T-helper 1 cell (primary cell): ENCODE measurements at places on chromosomes 4 and X.

- DNase-seq: no peak
Observed at GRCh38 chrX:115560211-115560977, 580 bp upstream of the PLS3 start.

DNA sequence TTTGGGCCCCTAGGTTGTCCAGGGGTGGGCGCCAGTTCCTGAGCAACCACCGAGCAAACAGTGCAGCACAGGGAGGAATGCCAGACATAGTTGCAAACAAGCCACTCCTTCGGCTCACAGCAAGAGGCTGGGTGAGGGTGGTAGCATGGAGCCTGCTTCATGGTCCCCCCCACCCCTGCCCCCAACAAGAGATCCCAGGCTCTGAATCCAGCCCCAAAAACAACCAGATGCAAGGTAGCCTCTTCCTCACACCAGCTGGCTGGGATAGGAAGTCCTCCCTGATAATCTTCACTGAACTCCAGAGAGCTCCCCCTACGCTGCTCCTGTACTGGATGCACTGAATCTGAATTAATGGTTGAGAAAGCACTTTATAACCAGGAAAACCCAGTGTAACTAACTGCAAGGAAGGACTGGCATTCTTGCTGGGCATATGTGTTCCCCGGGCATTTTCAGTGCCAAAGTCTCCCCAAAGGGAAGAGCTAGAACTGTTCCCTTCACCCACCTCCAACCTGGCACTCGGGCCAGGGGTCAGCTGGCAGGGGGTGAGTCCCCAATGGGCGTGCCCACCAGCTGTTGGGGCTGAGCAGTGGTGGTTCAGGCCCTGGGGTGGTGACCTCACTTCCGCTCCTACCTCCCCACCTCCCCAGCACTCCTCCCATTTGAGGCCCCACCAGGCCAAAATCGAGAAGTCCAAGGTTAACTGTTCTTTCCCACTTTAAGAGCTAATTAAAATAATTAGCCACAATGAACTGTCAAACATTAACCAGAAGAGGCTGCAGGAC, 1.5 kb downstream of the ELF4 start:
- DNase-seq: peak; percentile 48

DNA sequence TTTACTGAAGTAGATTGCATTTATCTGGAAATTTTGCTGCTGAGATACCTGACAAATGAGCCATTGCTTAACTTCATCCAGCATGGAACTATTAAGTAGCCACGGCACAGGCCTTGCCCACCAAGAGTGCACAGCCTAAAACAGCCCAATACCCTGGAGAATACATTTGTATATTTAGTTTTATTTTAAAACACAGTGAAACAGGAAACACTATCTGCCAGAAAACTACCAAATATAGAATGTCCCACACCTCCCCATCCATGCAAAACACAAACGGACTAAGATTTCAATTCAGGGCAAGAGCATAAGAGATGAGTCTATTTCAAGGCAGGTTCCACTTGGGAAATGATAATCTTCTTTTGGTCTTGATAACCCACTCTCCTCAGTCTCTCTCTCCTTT, 57.1 kb downstream of the MAML3 start:
- DNase-seq: no peak

DNA sequence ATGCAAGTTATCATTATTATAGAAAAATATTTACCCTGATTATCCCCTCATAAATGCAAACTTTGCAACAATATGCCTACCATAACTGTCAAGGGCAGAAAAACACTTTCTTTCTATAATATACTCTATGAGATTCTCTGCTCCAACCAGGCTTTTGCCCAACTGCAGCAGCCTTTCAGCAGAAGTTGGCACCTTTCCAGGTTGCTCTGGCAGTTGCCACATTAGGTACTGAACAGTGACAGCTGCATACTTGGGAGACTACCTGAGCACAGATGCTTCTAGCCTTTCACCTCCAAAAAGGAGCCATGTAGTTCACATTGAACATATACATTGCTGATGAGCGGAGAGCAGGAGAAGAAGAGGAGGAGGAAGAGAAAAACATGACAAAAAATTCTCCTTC, 69.5 kb upstream of the BRWD3 start:
- DNase-seq: no peak

- no peak for DNase-seq
Observed at GRCh38 chr4:85823295-85823694, 348.3 kb downstream of the ARHGAP24 start.

DNA sequence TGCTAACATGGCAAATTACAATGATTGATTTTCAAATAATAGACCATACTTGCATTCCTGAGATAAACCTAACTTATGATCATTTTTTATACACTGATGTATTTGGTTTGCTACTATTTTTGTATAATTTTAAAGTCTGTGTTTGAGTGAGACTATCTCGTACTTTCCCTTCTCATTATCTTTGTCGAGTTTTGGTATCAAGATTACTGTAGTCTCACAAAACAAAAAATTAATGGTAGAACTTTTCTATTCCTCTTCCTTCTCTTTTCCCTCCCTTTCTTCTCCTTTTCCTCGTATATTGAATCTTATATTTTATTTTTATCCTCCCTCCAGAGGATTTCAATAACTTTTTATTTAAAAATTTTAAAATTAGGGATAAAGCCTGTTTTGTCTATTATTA, 41.5 kb downstream of the RGS12 start:
- no peak for DNase-seq

- DNase-seq: no peak
Observed at GRCh38 chr4:90220459-90220858, 93.3 kb downstream of the CCSER1 start.

- DNase-seq: no peak
Observed at GRCh38 chrX:109925656-109926055, 77.3 kb upstream of the TMEM164 start.

DNA sequence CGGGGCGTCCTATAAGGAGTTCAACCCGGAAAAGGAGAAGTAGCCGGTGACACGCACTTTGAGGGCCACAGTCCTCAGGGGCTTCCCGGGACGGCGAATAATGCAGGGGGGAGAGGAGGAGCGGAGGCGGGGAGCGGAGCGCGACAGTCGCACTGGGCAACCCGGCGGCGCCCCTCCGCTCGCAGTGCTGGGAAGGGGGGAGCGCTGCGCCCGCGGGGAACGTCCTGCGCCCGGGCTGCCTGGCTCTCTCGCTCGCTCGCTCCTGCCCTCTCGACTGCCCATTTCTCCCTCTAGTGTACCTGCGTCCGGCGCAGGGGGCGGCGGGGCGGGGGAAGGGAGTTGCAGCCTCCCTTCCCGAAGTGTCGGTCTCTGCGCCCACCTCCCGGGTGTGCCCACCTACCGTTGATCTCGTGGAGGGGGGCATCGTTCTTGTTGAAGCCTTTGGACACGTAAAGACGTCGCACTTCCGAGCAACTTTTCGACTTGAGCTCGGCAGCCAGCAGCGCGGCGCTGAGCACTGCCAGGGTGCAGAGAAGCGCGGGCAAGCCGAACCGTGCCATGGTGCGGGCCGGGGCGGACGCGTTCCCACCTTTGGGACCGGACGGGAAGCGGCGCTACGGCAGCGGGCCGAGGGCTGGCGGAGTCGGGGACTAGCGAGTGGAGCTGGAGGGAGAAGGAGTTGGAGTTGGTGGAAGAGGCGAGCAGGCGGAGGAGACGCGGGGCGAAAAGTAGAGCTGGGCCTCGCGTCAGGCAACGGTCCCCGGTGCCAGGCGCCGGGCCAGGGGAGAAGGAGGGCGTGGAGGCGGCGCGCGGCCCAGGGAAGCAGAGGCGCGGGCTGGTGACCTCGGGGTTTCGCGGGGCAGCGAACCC, 648 bp downstream of the GPC4 start:
- DNase-seq: no peak

GRCh38 chr4:176437756-176438155, 118.0 kb downstream of the SPCS3 start:
- DNase-seq: no peak

DNA sequence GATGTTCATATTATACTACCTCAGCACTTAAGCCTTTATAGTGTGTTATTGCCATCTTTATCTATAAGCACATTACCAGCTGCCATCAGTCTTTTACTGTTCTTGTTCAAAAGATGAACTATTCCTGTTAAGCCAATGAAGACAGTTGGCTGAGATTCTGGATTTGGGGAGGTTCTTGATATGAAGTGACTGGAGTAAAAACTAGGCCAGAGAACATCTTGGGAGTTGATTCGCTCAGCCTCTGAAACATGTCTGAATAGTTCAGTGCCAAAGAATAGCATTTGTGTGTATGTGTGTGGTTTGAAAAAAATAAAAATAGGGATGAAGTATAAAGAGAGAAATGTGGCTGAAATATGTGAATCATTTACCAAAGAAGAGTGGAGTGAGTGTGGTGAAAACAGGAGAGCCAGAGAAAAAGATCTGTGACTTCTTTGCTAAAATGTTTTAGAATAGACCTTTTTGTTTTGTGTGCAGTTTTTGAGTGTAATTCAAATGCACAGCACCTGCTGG, 15.2 kb downstream of the EXOC1 start:
- DNase-seq: no peak

DNA sequence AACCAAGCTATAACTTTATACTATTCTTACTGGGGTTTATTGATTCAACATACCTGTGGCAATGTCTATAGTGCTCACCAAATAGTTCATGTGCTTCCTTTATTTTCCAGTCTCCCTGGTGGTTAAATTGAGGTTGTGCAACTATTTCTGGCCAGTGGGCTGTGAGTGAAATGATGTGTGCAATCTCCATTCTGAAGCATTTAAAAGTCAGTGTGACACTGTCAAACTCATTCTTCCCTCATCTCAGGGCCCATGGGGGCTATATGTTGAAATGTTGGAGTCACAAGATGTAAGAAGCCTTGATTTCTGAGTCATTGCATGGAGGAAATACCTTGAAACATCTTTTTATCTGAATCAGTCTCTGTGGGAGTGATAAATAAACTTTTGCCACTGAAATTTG, 414.3 kb upstream of the RPS6KA3 start:
- DNase-seq: no peak

DNA sequence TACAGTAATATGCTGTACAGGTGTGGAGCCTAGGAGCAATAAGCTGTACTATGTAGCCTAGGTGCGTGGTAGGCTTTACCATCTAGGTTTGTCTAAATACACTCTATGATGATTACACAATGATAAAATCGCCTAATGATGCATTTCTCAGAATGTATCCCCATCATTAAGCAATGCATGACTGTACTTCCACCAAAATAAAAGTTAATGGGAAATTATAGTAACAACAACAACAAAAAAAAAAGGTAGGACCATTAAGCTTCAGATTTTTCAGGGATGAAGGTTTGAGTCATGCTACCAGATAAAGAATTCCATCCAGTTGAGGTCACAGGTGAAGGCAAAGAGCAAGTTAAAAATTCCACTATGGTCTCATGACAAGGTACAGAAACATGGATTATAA, 68.2 kb downstream of the MAGEA10 start:
- no peak for DNase-seq

DNA sequence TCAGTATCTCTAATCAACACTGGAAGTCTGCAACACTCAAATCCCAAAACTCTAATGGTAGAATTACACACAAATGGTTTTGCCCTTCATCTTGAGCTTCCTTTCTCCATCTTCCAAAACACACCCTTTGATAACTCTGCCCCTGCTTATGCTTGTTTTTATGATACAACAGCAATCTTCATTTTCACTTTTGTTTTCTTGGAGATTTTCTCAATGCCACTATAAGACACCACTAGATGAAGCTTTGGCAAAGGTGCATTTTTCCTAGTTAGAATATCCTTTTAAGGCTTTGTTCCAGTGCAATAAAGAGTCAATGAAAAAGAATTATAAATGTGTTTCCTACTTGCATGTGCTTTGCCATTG, 472.4 kb upstream of the NWD2 start:
- DNase-seq: no peak

DNA sequence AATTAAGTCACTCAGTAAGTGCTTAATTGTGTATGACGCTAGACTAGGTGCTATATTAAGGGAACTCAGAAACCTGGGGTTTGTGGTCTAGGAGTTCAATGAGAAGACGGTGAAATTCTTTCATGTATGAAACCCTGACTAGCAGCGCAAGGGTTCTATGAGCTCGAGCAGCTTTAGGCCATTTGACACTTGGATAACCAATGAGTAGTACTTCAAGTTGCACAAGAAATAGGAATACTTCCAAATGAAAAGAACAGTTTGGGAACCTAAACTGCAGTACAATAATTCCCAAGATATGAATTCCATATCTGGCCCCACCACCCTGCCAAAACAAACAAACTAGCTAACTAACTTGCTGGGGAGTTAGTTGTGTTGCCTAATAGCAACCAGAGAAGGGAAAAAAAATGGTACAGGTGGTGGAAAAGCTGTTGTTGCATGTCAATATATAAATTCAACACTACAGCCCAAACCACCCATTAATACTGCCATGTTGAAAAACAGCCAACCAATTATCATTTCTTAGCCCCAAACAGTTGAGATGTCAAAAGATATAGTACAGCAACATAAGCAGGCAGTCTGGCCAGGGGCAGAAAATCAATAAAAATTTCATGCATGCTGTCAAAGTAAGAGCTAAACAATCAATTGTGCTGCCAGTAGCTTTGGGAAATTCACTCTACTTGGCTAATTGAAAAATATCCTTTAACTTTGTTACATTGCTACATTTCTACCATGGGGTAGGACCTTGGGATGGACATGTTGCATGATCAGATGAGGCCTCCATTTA, 54.6 kb upstream of the MCF2 start:
- no peak for DNase-seq

GRCh38 chrX:104130808-104131207, 18.5 kb downstream of the ZCCHC18 start:
- DNase-seq: no peak

DNA sequence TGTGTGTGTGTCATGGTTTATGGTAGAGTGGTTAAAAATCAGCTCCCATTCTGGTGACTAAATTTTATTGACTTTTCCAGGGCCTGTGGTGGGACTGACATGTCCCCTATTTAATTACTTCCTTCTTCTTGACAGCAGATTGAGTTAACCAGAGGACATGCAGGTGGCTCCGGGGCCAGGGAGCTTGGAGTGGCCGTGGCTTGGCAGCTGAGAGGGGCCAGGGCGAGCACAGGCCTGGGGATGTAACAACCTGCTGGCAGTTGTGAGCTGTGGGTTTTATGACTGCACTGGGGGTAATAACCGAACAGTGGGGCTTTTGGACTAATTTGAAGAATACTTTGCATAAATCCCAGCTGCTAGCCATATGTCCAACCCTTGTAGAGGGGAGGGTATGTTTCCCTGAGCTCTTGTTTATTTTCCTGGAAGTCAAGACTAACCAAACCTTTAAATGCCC, 186.0 kb downstream of the MID1IP1 start:
- no peak for DNase-seq

- DNase-seq: no peak
Observed at GRCh38 chr4:173684223-173684622, 154.2 kb upstream of the HAND2 start.
